ENCODE measurements at places on chromosomes 5 and 9. TPM values are rescaled to one million over a fixed set of nuclear protein-coding genes. Genes with fewer than 3 reads are reported as not detected.

The APBA1 gene
- total RNA-seq: 1.2 TPM

The CRB2 gene
- not detected for total RNA-seq

The ANKRD20A1 gene
- total RNA-seq: 3.0 TPM

The SH3TC2 gene
- total RNA-seq: 0.24 TPM

The TEX48 gene
- 1.7 TPM for total RNA-seq

The PRRC1 gene
- total RNA-seq: 42.9 TPM

DNA sequence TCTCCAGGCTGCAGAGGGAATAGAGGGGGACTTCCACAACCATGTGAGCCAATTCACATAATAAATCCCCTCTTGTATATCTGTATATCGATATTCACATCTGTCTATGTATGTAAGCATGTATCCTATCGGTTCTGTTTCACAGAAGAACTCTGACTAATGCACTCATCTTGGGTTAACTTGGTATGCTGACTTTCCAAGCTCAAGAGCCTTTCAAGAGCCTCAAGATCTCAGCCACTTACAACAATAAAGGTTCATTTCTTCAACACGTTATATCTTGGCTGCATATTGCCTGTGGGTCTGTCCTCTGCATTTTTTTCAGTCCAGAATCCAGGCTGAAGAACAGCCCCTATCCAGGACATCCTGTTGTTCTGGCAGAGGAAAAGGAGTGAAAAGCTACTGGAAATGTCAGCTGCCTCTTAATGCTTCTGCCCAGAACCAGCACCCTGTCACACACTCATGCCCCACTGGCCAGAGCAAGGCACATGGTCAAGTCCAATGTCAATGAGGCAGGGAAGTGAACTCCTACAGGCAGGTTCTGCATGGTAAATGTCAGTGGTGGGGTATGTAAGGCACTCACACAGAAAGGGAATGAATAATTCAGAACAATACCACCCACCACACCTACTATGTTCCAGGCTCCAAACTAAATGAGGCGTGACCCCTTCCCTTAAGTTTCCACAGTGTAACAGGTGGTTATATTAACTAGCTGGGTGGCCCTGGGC lies 91.6 kb upstream of the ICE1 start:
- DNase-seq: no peak

DNA sequence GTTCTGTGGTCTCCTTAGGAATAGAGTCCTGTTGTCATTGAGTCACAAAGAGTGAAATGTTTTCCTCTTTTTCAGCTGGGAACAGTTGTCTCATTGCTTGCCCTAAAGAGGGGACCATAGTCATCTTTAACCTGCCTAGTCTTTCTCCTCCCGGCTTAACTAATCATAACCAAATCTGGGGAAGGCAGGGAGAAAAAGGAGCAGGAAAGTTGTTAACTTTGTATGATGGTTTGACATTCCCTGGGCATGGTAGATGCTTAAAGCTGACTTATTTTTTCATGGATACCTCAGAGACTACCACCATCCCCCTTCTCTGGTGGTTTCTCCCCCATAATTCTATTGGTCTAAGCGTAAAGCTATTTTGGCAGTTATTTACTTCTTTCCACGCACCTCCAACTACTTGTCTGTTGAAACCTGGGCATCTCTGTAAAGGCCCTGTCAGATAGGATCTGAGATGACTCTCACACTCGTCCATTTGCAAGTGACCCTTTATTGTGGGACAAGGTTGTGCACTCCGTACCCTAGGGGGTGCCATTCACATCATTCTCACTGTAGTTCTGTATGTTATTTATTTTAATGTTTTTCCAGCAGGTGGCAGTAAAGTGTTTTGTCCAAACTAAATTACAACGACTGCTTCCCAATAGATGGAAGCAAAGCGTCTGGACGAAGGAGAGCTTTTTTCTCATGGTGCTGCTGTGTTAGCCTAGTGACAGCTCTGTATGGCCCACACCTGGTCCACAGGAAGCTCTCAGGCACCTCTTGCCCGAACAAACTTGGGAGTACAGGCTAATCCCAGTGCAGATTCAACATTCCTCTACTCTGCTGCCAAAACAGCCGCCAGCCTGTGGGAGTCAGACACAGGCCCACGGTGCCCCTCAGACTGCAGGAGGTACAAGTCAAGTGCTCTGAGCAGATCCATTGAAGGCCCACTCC lies 3.0 kb upstream of the FAM13B start:
- peak; percentile 74 for DNase-seq

GRCh38 chr5:109690242-109690974 lies 681 bp downstream of the MAN2A1 start:
- peak; percentile 62 for DNase-seq

DNA sequence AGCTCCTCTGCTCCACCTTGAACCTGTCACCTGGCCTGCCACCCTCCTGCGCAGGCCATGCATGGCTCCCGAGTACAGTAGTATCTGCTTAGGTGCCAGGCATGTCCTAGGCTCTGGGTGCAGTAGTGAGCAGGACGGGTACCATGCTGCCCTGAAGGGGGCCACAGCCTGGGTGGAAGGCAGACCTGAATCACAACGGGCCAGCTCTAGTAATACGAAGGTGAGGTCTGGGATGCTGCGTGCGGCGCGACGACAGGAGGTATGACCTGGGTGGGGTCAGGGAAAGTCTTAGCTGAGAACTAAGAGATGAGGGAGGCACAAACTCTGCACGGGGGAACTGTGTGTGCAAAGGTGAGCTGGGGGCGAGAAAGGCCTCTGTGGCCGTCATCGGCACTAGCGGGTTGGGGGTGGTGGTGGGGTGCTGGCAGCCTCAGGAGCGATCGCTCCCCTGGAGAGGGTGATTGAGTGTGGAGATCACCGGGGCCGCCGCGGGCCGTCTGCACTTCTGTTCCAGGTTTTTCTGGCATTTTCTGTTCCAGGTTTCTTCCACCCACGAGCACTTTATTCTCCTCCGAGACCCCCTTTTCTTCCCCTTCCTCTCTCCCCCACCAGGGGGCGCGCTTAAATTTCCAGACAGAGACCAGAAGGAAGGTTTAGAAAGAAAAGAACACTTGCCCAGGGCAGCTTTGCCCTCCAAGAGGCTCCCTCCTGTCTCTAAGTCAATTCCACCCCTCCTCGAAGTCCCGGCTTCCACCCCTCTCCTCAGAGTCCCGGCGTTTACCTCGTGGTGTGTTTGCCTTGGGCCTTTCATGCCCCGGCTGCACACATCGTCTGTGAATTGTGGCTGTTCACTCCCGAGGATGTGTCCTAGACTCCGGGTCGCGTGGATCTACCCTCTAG lies 15.1 kb downstream of the PDLIM4 start:
- peak; percentile 82 for DNase-seq

DNA sequence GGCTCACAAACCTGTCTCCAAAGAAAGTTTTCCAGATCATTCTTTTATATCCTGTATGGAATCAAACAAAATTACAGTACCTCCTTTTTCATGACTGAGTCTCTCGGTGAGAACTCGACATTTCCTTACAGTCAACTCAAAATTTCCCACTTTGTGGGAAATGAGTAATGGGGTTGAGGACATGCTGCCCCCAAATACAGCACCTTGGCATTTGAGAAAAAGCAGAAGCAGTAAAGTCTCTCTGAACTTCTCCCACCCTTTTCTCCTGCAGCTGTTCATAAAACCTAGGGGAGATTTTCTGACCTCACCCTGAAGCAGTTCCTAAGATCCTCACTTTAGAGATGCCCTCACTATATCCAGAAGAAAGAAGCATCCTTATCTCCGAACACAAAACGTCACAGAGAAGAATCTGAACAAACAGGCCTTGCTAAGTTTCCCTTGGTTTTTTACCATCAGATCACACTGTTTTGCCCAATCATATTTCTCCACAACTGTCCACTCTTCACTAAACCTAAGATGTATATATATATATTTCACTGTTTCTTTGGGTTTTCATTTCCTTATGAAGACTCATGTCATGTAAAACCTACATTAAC lies 96.1 kb upstream of the APC start:
- DNase-seq: no peak

- peak; percentile 6 for DNase-seq
These were observed 125.6 kb downstream of the NXNL2 start for GRCh38 chr9:88660611-88661010.

DNA sequence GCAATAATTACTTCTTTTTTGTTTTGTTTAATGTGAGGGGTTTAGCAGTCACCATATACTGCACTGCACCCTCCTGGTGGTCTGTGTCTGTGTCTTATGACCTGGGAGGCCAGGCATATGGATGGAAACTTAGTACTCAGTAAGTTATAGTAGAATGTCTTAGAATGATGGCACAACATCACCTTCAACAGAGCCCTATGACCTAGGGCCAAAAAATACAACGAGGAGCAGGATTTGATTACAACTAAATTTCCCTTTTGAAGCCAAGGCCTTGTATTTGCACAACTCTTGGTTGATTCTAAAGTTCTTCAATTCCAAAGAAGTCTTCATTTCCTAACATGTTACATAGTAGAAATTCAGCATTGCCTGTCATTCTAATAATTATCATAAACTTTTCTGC lies 422.1 kb upstream of the PIK3R1 start:
- no peak for DNase-seq
